ENCODE measurements at places on chromosomes 1 and 21. TPM values are rescaled to one million over a fixed set of nuclear protein-coding genes. Genes with fewer than 3 reads are reported as not detected.
A peak's percentile ranks its signal among the peaks of the same experiment; 100 is the strongest.

GRCh38 chr1:55272994-55273393 is 57.8 kb upstream of the USP24 start:
- no peak for DNase-seq

LRRC7 gene
- 0.05 TPM for total RNA-seq

DNA sequence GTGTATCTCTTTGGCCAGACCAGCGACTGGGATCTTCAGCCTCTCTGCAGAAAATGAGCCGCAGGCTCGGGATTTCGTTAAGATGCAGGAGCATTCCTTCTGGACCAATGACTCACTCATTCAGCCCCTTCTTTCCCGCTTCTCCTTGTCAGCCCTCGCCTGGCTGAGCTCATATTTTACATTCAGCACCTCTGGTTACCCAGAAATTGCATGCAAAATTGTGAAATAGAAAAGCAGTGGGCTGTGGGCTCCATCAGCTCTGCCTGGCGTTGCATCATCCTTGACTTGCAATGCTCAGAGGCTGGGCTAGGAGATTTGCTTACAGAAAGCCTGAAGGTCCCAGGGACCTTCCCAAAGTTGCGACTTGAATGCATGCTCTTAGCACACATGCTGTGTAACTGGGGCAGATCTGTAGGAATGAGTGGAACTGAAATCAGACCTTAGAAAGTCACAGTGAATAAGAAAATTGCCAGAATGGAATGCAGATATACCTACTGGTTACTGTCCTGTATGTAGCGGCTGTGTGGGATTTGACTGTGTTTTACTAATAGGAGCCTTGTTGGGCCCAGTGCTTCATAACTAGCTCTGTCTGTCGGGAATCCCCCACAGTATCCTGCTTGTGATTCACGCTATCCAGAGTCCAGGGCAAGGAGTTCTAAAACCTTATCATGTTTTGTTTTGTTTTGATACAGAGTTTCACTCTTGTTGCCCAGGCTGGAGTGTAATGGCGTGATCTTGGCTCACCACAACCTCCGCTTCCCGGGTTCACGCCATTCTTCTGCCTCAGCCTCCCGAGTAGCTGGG is 444.8 kb downstream of the KIF26B start:
- peak; percentile 93 for DNase-seq

- no peak for DNase-seq
Observed at GRCh38 chr21:42520628-42521253, 7.1 kb downstream of the SLC37A1 start.

DNA sequence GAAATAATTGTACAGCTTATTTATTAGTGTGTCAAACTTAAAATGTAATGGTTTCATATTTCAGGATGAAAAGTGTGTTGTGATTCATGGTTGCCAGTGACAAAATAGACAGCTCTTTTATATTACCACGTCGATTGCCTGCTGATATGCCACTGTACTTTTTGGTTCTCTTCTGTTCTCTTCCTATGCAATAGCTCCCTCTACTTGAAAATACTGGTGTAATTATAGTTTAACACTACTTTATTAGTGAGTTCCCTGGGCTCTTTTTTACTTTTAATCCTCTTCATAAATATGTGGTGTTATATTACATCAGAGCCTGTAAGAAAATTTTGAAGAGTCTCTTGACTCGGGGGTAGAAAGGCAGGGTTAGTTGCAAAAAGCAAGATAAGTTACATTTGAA is 111.3 kb downstream of the PATJ start:
- no peak for DNase-seq

ANGPTL7 gene
- 6.9 TPM for total RNA-seq
